Muscle of leg (tissue), 16 donors: ENCODE measurements at places on chromosomes 11 and 22. TPM values are rescaled to one million over a fixed set of nuclear protein-coding genes. Genes with fewer than 3 reads are reported as not detected.

The MS4A6A gene
- 27.6 TPM for total RNA-seq

- no peaks in the 10 kb centered on the region for H3K36me3 ChIP-seq
- no peaks in the 10 kb centered on the region for H3K27me3 ChIP-seq
- H3K4me3 ChIP-seq, result no peak overlapping the region
- H3K4me1 ChIP-seq, result no peaks in the 10 kb centered on the region
- no peak overlapping the region for H3K27ac ChIP-seq
Observed at GRCh38 chr11:91783173-91783572, 441.4 kb upstream of the FAT3 start.

GRCh38 chr11:67483831-67484665 is 1.2 kb downstream of the AIP start:
- peak overlapping the region; percentile 72 for H3K4me3 ChIP-seq
- peaks cover 17% of the 10 kb centered on the region for H3K4me1 ChIP-seq
- peaks cover 28% of the 10 kb centered on the region for H3K36me3 ChIP-seq

GRCh38 chr11:9169595-9170295 is 78.3 kb upstream of the SCUBE2 start:
- no peak overlapping the region for H3K27ac ChIP-seq
- DNase-seq, result no peak
- H3K27me3 ChIP-seq, result no peaks in the 10 kb centered on the region

DNA sequence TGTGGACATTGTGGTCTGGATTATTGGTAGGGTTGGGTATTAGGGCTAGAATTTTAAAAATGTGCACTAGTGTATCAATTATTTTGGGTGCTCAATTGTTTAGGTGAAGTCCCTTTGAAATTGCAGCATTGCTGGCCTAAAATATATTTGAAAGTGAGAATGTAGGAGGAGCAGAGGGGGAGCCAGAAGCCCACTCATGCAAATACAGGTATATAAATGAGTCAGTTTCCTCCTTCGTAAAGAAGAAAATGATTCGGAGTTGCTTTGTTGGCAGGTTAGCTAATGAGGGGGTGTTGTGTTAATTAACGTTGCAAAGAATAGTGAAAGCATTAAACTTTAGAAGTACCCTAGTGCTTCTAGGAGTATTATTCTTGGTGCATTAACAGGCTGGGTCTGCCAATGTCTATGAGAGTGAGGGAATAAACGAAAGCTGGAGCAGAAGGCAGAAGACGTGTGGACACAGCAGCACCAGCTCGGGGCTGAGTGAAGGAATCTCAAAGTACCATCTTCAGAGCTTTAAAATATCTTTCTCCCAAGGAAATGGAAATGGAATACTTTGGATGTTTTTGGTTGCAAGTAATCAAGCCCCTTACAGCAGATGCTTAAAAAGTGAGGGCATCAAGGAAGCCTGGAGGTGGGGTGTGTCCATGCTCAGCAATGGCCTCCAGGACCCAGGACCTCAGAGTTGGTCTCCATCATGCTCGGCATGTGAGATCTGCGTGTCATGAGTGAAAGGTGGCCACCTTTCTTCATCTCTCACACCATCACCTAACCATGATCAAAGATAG is 522.9 kb downstream of the NTM start:
- no peak overlapping the region for H3K27ac ChIP-seq
- DNase-seq, result no peak
- H3K4me3 ChIP-seq, result no peak overlapping the region
- H3K4me1 ChIP-seq, result peaks cover 19% of the 10 kb centered on the region
- peaks cover 2% of the 10 kb centered on the region for H3K27me3 ChIP-seq
- H3K36me3 ChIP-seq, result no peaks in the 10 kb centered on the region

- no peak overlapping the region for H3K27ac ChIP-seq
- H3K4me1 ChIP-seq, result peaks cover 16% of the 10 kb centered on the region
- DNase-seq, result peak; percentile 39
- no peak overlapping the region for H3K4me3 ChIP-seq
Observed at GRCh38 chr11:116062490-116063171, 558.4 kb upstream of the CADM1 start.
